ENCODE measurements at places on chromosomes 5 and 9. TPM values are rescaled to one million over a fixed set of nuclear protein-coding genes. Genes with fewer than 3 reads are reported as not detected.

Gene NIM1K
- not detected for total RNA-seq

Gene ADAMTS2
- total RNA-seq, result 1.1 TPM

Gene SEPTIN8
- 47.9 TPM for total RNA-seq

Gene PCDHA1
- total RNA-seq, result not detected

Gene FAM53C
- total RNA-seq, result 44.0 TPM

Gene PRRT1B
- total RNA-seq, result not detected

Gene CDH18
- total RNA-seq, result not detected

Gene PCDHGB1
- 0.96 TPM for total RNA-seq

Gene ZBTB6
- total RNA-seq, result 11.4 TPM

Gene IL9
- not detected for total RNA-seq

Gene RASGRF2
- 18.7 TPM for total RNA-seq

Gene GABRA1
- not detected for total RNA-seq

Gene LIFR
- total RNA-seq, result 75.7 TPM

Gene TLR4
- 207 TPM for total RNA-seq

Gene ANKRD33B
- 6.9 TPM for total RNA-seq

Gene SELENOP
- 4.9 TPM for total RNA-seq

Gene CCDC152
- 0.33 TPM for total RNA-seq

Gene PDE6A
- under 0.01 TPM for total RNA-seq

Gene CYLC2
- not detected for total RNA-seq

Gene PCDHAC2
- total RNA-seq, result 0.33 TPM

Gene IRX4
- not detected for total RNA-seq

Gene CDH10
- total RNA-seq, result 0.33 TPM

Gene DBH
- total RNA-seq, result not detected

Gene LCN10
- not detected for total RNA-seq

Gene ARHGEF37
- 16.7 TPM for total RNA-seq

Gene HTR1A
- total RNA-seq, result not detected
